GM18507 (cell line): ENCODE measurements at places on chromosomes 6 and 20.

GRCh38 chr6:79335133-79335674 lies 100.7 kb upstream of the HMGN3 start:
- no peak for DNase-seq

DNA sequence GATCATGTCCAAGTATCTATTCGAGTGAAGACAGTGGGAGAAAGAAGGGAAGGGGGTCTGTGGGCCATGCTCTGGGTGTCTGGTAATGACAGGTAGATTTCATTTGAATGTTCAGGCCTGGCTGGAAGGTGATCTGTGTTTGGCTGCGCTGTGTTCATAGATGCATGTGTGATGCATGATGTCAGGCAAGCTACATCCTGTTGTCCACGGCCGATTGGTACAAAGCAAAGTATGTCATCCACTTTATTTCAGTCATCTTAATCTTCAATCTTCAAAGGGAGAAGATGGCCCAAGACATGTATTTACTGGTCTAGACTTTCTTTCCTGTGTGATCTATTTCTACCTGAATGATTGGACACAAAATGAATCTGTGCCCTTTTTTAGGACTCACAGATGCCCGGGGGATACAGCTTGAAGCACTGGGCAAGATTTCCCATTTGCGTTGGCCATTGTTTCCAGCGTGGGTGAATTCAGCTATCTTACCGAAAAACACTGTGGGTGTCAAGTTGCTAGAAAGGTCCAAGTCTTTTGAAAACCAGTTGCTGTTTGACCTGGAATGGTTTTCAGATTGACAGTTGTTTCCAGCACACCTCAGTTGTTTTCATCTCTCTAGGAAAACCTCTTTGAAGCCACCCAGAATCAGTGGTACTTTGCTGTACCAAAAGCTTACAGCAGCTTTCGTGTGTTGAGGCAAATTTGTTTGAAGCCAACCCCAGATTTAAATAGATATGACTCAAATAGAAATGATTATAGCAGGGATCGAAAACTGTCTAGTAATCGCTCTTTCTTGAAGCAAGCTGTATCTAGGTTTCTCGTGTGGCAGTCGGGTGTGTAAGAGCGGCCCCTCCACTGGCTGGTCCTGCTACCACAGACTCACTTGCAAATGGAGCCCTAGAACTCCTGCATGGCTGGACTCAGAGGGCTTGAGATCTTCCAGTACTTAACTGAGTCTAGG lies 27.2 kb downstream of the DUSP22 start:
- DNase-seq = no peak

GRCh38 chr6:22904431-22904830 lies 335.1 kb downstream of the HDGFL1 start:
- no peak for DNase-seq

- DNase-seq = no peak
Measured at GRCh38 chr6:22848121-22848520, 278.8 kb downstream of the HDGFL1 start.

- DNase-seq = no peak
Measured at GRCh38 chr20:25720285-25720684, 23.6 kb upstream of the ZNF337 start.

GRCh38 chr20:59804871-59805665 lies 128.4 kb downstream of the SYCP2 start:
- no peak for DNase-seq

GRCh38 chr6:52617087-52617486 lies 40.2 kb upstream of the TRAM2 start:
- no peak for DNase-seq

DNA sequence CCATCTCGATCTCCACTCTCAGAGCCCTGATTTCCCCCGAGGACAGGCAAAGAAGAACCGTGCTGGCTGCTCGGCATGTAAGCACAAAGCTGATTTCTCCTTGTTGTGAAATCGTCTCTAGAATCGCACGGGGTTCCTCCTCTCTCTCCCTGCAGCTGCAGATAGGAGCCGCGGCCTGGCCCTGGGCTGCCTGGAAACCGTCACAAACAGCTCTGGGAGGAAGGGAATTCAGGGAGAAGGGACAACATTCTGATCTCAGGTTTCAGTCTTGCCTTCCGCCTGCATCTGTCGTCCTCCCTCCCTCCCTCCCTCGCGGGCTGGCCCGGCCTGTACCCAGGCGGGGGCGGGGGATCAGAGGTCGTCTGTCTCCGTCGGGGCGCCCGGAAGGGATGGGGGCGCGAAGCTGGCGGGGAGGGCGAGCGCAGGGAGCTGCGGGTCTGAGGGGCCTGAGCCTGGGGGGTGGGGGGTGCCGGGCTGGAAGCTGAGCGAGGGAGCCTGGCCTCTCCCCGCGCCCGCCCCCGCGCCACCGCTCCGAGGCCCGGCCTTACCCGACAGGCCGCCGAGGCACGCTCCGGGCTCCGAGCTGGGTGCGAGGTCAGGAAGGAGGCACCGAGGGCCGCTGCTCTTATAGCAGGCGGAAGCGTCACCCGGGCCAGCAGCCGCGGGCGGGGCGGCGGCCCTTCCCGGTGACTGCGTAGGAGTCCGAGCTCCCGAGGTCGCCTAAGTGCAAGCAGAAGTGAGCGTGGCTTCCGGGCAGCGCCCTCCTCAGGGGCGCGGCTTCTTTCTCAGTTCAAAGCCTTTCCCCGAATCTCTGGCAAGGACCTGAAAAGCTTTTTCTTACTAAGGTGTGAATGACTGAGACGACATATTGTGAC lies at the start of gene SERPINB1:
Gene SERPINB1, minus strand, starts transcription at position 600 of the 875 bp plus-strand sequence. CDS start 1,277 bp downstream, outside the sequence.
- DNase-seq = peak; percentile 54
